Left renal cortex interstitium (tissue), 4 donors: ENCODE measurements at places on chromosomes 12 and 14.
A peak's percentile ranks its signal among the peaks of the same experiment; 100 is the strongest.

GRCh38 chr12:77130193-77130592, 64.8 kb upstream of the E2F7 start:
- DNase-seq, result no peak

- DNase-seq, result no peak
These were observed 105.3 kb upstream of the RTL1 start for GRCh38 chr14:101008631-101009336.

DNA sequence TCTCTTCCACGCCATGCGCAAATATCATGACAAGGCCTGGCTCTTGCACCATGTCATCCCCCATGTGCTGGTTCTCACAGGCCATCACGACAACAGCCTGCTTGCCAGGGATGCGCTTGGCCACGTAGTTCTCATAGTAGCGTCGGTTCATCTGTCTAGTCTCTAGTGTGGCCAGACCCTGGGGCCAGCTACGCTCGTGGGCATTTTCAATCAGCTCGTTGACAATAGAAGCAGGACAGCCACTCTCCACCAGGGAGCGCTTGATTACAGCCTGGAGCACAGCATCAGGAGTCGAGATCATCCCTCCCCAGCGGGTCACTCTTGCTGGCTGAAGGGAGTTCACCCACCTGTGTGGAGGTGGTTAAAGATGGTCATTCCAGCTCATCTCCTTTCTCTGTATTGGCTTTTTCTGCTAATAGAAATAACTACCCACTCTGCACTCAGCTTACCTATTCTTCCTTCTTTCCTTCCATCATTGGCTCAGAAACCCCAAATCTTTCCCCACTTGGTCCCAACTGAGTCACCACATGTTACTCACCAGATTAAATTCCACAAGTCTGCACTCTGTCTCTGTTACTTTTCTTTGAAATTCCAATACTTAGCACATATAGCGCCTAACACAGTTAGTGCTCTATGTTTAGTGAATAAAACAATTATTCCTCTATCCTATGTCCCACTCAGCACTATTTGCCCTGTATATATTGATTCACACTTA, 15.1 kb downstream of the RNF41 start:
- DNase-seq, result no peak

DNA sequence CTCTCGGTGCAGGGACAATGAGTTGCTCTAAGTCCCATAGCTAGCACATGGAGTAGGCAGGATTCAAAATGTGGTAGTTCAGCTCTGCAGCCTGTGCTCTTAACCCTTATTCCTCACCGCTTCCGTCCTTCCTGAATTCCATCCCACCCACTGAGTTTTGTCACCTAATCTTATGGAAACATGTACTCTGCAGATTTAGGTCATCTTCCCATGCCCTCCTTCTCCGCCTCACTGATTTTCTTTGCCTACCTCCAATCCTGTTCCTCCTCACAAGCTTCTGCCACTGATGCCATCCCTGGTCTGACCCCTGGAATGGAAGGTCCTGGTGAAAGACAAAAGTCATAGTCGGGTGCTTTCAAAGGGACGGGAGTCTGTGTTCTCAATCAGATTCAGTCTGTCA, 46.5 kb upstream of the ABCC9 start:
- DNase-seq, result no peak

DNA sequence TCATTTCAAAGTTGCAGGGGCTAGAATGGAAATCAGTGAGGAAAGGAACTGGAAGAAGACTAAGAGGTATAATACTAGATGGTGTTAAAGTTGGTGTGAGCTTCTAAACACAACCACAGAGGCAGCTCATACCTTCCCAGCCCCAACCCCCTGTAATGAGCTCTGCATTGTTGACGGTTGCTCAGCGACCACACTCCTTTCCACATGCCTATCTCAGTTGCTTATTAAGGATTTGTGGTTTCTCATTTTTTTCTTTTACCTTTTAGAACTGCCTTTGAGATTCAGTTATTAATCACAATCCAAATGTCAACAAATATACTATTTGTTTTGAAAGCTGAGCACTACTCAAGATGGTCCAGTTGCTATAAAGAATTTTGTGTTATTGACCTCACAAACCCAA, 62.1 kb upstream of the KIF21A start:
- DNase-seq, result no peak

- no peak for DNase-seq
These were observed 3.1 kb downstream of the HNF1A start for GRCh38 chr12:120981407-120981941.

DNA sequence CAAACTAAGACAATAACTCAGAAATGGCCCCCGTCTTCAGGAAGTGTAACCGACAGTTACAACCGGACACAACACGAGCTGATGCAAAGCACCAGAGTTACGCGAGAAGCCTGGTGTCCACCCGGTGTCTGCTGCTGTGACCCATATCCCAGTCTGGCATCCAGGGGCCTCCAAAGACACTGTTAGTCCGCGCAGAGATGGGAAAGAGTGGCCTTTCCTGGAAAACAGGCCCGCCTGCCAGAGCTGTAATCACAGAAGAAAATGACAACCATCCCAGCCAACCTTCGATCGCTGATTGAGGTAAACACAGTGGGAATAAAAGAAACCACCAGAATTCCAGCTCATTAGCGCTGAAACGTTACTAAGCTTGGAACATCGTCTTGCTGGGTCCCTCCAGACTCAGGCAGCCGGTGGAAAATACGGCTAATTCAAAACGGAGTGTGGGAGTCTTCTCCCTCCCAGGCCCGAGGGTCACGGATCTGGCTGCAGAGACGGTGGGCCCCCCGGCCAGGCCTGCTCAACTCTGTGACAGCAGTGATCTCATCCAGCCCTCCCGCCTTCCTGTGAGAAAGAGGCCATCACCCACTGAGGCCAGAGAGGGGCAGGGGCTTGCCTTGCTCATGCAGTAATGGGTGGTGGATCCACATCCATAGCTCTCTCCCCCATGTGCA, 273.9 kb upstream of the RTL1 start:
- DNase-seq, result peak; percentile 28

- no peak for DNase-seq
These were observed 22.7 kb upstream of the ZFP36L1 start for GRCh38 chr14:68815298-68816182.

GRCh38 chr14:72311116-72311515, 378.9 kb downstream of the RGS6 start:
- DNase-seq, result no peak

- no peak for DNase-seq
These were observed 18.0 kb upstream of the BEGAIN start for GRCh38 chr14:100605230-100605629.

GRCh38 chr14:84770030-84770429, 759.9 kb upstream of the FLRT2 start:
- no peak for DNase-seq

DNA sequence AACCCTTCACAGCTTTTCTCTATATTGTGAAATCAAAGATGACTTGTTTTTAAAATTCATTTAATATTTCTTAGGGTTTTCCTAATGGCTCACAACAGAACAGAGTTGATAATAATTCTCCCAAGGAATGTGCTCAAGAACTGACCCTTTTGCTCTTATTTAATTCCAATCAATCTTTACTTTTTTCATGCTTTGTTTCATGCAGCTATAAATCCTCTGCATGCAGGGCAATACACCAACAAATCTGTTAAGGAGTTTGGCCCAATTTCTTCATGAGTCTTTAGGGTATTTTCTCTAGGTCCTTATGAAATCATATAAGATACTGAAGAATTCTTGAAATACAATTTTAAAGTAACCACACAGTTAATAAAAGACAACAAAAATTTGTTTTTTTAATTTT, 264.2 kb downstream of the SLC6A15 start:
- no peak for DNase-seq

DNA sequence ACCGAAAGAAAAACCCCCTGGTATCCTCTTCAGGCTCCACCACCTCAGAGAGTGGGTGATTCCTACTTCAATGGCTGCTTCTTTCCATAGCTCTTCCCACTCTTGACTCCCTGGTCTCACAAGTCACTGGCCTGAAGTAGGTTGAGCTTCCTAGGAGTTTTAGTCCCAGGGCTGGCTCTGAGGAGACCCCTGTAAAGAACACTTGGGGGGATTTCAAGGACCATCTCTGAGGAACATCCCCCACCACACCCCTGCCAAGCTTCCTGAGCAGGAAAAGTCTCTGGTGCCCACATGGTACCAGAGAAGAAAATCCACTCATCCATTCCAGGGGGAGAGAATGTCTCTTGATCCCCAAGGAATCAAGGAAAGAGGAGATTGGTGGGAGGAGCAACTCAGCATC, 25.7 kb downstream of the PHETA1 start:
- no peak for DNase-seq

GRCh38 chr14:101598159-101598558, 36.9 kb downstream of the DIO3 start:
- no peak for DNase-seq

- no peak for DNase-seq
These were observed 180.9 kb downstream of the NTF3 start for GRCh38 chr12:5612556-5613410.

- DNase-seq, result no peak
These were observed 101.8 kb downstream of the CMKLR1 start for GRCh38 chr12:108237272-108237671.

DNA sequence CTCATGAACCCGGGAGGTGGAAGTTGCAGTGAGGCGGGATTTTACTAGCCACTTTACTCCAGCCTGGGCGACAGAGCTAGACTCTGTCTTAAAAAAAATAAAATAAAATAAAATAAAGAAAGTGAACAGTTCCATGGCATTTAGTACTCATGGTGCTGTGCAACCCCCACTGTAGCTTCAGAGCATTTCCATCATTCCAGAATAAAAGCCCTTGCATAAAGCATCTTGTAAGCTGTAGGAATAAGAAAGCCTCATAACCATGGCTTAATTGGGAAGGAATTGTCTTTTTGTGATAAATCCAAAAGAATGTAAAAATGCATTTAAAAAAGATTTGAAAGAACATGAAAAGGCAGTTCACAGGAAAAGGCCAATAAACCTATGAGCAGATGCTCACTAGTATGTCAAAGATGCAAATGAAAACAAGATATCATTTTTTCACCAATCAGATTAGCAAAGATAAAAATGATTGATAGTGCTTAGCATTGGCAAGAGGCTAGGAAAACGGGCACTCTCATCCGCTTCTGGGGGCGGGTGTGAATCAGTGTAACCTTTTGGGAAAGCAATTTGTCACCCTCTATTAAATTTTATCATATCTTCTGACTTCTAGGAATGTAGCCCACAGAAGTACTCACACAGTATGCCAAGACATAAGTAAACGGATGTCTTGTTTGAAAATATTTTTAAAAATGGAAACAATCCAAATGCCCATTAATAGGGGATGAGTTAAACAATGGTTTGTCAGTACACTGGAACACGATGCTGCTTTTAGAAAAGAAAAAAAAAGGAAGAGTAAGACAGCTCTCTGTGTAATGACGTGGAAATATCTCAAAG, 46.6 kb downstream of the CFAP251 start:
- DNase-seq, result no peak
